ENCODE measurements at places on chromosomes 3 and 15.

DNA sequence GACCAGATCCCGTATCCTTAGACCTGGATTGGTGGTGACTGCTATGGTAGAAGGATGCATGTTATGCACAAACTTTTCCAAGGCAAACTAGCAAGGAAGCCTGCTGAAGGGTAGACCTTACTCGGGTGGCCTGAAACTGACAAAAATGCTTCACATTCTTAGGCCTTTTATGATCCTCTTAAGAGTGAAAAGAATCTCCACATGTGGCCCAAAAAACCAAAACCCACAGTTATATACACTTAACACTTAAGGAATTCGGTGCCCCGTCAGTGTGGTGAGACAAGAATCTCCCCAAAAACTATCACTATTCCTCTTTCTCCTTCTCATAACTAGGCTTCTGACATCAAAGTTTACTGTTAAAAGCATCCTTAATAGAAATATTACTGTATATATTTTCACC, 130.1 kb upstream of the SOX2 start:
- no peak for DNase-seq

- DNase-seq = no peak
Observed at GRCh38 chr3:130256821-130257340, 88.6 kb upstream of the COL6A5 start.

GRCh38 chr15:48823237-48823636, 12.4 kb upstream of the CEP152 start:
- peak; percentile 68 for DNase-seq

DNA sequence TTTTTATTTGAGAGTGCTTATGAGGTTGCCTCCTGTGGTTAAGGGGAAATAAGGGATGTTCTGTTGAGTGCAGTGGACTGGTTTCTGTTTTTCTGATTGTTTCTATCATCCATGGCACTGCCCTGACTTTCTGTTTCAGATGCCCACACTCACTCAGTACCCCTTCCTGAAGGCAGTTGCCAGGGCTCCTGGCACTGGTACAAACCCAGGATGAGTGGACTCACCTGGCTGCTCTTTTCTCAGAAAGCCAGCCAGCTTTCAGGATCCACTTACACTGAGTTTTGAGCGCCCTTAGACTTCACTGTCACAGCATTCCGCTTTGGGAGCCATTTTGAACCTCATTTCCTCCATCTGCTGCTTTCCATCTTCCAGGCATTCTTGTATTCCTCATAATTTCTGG, 55.9 kb upstream of the ADAMTSL3 start:
- DNase-seq = no peak

DNA sequence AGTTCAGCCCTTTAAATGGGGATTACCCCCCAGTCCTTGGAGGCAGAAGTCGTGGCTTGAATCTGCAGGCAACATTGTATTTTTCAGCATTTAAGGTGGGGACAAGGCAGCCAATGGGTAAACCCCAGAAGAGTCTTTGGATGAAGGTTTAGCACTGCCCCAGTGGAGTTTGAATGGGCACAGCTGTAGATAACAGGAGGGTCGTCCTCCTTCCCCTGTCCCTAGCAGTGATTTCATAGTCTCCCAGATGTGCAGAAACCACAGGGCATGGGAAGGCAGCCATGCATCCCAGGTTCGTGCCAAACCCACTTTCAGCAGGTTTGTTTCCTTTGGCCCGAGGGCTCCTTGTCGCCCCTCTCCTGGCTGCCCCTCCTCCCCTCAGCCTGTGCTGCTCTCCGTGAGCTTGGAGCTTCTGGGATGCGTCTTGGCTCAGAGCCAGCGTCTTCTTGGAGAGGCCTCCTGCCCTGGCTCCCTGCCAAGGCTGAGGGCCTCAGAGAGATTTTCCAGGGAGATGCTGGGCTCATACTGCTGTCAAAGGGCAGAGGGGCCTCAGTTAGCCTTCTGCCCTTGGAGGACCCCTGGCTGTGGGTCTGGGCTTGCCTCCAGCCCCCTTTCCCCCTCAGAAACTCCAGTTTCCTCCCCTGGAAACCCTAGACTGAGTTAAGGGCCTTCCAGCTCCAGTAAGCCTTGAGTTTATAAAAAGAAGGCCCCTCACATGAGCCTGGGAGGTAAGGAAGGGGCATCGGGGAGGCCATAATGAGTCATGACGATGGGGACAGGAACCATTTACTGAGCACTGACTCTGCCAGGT, 48.9 kb upstream of the POLG start:
- DNase-seq = peak; percentile 36

- no peak for DNase-seq
Observed at GRCh38 chr3:14699643-14700042, 24.7 kb downstream of the C3orf20 start.

DNA sequence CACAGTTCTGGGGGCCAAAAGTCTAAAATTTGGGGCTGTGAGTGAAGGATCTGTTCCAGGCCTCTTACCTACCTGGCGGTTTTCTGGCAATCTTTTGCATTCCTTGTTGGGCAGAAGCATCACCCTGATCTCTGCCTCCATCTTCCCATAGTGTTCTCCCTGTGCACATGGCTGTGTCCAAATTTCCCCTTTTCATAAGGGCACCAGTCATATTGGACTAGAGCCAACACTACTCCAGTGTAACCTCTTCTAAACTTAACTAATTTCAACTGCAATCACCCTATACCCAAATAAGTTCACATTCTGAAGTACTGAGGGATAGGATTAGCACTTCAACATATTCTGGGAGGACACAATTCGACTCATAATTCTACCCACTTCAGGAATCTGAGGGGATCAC, 85.0 kb downstream of the CCNL1 start:
- DNase-seq = no peak

DNA sequence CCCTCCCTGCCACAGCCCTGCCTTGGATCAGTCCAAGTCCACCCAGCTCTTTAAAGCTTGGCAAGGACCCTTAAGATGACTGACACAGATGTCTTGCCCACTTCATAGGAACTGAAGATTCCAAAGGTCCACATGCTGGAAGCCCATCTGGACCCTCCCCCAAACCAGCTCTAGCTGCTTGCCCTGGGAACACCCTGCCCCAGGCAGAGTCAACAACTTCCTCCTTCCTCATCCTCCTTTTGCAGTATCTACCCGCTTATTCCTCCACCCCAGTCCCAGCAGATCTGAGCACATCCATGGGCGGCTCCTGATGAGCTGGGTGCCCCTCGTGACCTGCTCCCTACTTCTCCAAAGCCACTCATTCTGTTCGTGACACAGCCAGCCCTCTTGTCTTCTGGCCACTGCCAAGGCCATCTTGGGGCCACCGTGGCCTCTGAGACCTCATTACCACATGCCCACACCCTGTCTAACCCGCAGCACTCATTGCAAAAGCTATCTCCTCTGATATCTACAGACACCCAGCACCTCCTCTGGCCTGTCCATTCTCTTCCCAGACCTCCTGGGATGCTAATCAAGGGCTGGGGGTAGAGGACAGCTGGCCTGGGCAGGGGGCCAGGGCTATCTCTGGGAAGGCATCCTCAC, 2.0 kb upstream of the PFKFB4 start:
- no peak for DNase-seq

DNA sequence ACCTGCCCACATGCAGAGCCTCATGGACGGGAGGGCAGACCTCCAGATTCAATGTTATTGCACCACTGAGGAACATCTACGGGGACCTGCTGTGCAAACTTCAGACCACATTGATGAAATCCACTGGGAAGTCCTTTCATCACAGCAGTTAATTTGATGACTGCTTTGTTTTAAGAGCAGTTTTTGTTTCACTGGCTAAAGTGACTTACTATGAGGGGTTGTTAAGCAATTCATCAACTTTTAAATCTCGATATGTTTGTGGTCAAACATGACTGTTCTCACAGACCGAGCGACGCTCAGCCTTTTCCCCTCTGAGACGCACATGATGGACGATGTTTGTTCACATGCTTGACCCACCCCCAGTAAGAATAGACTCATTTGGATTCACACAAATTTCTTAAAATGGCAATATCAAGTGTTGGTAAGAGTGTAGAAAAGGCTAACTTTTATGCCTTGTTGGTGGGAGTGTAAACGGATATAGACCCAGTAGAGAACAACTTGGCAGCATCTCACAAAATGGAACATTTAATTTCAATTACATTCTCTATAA, 35.9 kb upstream of the IREB2 start:
- no peak for DNase-seq

GRCh38 chr15:91572110-91572509, 281.4 kb upstream of the SLCO3A1 start:
- no peak for DNase-seq

DNA sequence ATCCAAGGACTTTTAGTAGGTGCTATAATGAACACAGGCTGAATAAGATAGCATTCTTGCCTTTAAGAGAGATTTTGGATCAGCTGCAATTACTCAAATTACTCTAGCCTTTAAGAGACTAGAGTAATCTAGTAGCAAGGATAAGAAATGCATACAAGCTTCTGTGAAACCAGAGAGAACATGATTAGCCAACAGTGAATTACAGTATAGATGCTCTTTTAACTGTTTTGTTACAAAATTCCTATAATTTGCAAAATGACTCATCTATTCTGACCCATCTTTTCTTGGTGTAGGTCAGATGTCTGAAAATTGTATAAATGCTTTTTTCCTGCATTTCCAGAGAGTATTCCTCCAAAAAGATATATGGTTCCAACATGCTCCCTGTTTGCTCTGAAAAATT, 66.9 kb downstream of the CEP63 start:
- no peak for DNase-seq

DNA sequence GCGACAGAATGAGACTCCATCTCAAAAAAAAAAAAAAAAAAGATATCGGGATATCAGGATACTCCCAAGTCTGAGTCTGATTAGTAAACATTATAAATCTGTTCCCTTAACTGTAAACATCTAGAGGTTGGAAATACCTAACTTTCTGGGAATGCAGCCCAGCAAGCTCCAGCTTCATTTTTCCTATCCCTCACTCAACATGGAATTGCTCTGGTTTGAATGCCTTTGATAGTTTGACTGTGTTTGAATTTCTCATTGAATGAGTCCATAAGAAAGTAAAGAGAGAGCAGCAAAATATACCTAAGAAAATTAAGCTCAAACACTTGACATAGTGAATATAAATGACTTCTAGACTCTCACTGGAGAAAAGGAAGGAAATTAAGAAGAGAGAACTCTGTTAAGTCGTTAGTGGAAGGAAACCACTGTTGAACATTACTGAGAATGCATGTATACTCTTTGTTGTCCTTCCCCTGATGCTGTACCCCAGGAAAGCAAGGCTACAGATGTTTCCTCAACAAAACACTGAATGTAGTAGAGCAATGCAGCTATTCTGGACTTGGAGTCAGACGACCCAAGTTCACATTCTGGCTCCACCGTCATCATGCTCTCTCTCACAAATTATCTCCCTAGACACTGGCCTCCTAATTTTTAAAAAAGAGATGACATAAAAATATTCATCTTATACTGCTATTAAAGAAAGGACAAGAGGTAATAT, 62.4 kb downstream of the CD200 start:
- no peak for DNase-seq

DNA sequence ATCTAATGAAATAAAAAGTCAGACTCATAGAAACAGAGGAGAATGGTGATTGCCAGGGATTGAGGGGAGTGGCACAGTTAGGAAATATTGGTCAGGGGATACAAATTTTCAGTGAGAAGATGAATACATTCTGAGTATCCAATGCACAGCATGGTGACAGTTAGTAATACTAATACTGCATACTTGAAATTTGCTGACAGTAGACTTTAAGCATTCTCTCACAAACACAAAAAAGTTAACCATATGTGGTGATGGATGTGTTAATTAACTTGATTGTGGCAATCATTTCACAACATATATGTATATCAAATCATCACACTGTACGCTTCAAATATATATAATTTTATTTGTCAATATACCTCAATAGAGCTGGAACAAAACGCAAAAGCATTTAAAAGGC, 9.2 kb upstream of the COL6A6 start:
- DNase-seq = no peak

DNA sequence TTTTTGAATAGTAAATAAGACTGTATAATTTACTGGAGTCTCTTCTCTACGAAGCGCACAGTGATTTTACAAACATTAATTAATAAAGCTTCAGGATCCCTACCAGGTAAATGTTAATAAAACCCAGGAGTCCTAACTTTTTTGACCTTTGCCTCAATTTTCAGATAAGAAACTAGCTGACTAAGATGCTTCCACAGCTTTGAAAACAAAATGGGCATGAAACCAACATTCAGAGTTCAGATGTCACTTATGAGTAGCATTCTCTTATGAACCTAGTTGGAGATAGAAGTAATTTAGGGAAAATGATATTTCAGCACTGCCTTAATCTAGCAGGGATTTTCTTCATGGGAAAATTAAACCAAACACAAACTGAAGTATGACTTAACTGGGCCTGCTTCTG, 13.0 kb upstream of the FHIT start:
- DNase-seq = no peak

DNA sequence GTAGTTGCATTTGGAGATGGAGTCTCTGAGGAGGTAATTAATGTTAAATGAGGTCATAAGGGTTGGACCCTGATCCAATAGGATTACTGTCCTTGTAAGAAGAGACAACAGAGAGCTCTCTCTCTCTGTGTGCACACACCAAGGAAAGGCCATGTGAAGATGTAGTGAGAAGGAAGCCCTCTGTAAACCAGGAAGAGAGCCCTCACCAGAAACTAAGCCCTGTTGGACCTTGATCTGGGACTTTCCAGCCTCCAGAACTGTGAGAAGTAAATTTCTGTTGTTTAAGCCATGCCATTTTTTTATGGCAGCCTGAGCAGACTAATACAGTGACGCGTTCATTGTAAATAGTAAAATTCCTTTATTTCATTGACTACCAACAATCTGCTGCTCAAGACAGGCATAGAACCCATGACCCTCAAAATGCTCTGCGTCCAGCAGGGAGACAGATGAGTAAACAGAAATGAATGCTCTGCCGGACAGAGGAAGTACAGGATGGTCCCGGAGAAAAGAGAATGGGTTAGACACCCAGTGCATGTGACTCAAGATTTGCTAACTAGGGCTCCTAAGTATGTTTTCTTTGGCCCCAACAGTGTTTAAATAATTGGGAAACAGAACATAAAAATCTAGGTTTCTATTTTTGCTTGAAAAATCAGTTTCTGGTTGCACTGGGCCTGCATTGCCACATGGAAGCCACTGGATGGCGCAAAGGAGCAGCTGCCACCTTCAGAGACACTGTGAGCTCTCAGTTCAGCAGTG, 37.9 kb upstream of the TNFAIP8L3 start:
- DNase-seq = peak; percentile 50

- no peak for DNase-seq
Observed at GRCh38 chr3:184645336-184645735, 66.5 kb downstream of the MAGEF1 start.

- DNase-seq = no peak
Observed at GRCh38 chr15:59887211-59887610, 116.9 kb upstream of the FOXB1 start.
